Anterior cingulate cortex (tissue), 58 donors: ENCODE measurements at places on chromosomes 5 and 9.

- DNase-seq: no peak
These were observed 74.0 kb upstream of the CCNG1 start for GRCh38 chr5:163363389-163363788.

DNA sequence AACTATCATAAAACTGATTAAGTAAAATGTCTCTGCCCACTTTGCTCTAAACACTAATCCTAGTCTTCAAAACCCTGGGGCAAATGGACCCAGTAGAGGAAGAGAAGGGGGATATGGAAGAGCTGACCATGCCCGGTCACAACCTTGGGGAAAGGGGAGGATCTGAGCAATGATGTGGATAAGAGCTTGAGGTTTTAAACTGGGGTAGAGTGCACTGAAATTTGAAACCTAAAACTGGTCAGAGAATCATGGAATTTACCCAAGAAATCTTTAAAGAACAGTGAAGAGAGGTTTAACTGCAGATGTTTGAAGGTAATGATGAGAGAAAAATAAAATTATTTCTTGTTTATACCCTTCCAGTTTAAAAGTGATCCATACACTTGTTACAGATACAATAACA is 110.8 kb downstream of the MRPS30 start:
- DNase-seq: no peak

DNA sequence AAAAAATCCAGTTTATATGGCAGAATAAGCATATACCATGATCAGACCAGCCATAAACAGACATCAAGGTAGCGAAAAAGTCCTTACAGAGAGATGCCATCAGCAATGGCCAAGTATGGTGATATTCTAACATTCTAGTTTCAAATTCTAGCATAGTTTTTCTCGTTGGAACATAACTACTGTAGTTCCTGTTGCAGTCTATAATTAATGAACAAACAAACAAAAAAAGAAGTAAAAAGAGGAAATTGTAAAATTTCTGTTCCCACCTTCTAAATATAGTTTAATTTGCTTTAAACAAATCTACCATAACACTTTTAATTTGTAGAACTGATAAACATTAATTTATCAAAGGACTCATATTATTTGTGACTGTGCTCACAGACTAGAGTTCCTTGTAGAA is 9.9 kb upstream of the CD180 start:
- no peak for DNase-seq

DNA sequence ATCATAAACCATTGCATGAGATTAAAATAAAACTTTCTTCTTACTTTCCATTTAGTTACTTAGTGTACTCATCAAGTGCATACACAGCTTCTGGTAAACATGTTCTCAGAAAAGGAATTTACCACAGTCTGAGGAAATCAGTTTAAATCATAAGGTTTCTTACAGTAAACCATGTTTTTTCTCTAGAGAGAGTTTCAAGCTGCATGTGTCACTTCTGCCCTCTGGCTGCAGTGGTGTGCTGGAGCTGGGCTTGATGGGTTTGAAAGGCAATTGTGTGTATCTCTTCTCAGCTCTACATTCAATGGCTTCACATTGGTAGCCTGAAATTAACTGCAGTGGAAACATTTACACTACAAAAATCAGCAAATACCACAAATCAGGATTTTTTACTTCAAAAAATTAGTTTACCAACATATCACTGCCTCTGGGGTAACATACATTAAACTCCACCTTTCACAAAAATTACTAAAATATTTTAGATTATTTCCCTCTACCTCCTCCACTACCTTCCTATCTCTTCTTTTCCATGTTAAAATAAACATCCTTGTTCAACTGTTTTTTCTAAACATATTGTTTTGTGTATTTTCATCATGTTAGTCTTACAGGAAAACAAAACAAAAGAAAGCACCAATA is 414.3 kb downstream of the ANXA1 start:
- no peak for DNase-seq

DNA sequence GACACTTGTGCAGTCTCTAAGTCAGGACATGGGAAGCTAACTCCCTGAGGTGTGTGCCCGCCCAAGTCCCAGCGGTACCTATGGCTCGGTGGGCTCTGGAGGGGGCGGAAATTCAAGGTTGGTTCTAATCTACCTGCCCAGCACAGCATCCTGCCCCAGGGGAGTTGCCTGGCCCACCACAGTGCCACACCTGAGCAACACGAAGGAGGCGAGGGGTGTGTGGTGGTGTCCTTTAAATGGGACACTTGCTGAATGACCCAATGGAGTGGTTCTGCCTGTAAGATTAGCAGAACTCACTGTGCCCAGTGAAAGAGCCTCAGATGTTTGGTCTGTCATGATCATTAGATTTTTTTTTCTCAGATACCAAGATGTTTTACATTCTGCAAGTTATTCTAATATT is 70.7 kb upstream of the OTULINL start:
- no peak for DNase-seq

DNA sequence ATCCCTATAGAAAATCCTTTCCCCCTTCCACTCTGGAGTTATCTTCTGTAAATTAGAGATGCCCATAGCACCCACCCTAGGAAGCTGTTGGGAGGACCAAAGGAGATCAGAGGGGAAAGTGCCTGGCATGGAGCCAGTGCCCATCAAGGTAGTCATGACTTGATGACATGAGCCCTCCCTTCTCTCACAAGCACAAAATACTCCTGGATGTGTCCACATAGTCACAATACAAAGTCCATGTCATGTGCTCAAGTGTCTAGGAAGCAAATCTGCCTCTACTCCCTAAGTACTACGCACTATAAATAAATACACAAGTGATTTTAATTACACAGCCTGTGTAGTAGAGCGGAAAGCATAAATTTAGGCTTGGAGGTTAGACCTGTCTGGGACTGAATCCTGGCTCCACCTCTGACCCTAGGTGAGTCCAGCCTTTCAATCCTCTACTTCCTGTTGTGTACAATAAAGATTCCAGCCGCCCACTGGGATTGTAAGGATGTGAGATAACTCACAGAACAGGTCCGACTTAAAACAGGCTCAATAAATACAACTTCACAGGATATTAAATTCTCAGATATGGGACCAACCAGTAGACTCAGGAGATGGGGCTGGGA is 30.6 kb downstream of the TTC39B start:
- DNase-seq: no peak

DNA sequence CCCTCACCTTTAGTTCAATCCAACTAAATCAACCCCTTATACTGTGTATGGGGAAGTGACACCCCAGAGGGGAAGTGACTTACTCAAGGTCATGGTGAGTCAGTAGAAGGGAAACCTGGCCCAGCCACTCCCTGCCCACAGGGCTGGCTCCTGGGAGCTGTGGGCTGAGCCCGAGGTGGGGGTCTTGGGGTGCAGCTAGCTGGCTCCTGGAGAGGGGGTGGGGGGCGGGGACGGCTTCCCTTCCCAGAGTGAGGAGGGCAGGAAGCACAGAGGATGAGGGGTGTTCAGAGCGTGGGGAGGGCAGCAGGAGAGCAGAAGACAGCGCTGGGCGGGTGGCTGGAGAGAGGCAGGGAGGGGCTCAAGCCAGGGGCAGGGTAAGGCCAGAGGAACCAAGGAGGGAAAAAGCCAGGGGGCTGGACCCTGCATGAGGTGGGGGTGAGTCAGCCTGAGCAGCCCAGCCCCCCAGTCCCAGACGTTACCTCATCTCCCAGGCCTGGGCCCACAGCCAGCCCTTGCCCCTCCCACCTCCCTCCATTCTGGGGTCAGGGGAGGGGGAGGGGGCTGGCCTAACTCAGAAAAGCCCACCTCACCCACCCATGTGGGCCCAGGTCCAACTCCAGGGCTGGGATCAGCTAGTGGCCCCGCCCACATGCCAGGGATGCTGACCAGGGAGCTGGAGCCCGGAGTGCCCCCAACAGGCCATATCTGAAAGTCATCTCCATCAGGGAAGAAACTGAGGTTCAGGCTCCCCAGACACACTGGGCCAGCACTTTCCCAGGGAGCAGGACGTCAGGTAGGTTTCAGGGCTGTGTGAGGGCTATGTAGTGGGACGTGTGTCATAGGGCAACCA is 2.8 kb downstream of the PDLIM7 start:
- DNase-seq: no peak

- DNase-seq: no peak
These were observed 17.6 kb upstream of the SHOC1 start for GRCh38 chr9:111812337-111812736.

GRCh38 chr5:165138236-165138635 is 1632.8 kb downstream of the MAT2B start:
- no peak for DNase-seq

GRCh38 chr5:317086-317811 is 4.3 kb upstream of the AHRR start:
- DNase-seq: no peak

DNA sequence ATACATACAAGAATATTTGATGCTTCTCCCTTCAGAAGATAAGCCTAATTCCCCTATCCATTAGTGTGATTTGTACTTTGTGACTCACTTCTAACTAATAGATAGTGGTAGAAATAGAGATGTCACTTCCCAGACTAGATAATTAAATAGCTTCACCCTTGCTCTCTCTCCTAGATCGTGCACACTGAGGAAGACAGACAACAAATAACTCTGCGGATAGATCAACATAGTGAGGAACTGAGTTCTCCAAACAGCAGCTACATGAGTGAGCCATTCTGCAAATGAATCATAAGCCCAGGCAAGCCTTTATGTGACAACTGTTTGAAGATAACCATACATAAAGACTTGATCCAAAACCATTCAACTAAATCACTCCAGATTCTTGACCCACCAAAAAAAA is 1083.4 kb upstream of the C9orf72 start:
- no peak for DNase-seq

DNA sequence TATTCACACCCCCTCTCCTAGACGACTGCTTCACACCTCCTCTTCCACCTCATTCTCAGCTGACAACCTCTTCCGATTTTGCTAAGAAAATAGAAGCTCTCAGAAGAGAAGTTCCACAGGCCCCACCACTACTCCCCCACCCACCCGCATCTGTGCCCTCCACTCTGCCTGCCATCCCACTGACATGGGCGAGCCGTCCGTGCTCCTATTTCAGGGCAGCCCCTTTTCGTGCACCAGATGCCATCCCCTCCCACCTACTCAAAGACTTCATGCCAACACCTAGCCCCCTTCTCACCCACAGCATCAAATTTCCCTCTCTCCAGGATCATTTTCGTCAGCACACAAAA is 34.6 kb upstream of the JADE2 start:
- no peak for DNase-seq

DNA sequence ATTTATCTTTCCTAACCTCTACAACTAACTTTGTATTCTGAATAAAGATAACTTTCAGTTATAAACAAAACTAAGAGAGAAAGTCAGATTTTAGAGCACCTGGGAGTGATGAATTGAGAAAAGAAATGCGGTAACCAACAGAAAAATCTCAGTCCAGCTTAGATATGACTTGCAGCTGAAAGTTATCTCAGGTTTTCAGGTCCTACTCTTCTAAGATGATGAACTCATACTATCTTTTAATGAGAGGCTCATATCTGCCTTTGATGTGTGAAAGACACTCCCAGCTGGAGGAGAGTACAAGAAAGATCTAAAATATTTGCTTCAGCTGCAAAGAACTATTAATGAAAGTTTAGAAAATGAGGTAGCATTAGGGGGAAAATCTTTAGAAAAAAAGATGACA is 190.5 kb downstream of the DENND1A start:
- no peak for DNase-seq

DNA sequence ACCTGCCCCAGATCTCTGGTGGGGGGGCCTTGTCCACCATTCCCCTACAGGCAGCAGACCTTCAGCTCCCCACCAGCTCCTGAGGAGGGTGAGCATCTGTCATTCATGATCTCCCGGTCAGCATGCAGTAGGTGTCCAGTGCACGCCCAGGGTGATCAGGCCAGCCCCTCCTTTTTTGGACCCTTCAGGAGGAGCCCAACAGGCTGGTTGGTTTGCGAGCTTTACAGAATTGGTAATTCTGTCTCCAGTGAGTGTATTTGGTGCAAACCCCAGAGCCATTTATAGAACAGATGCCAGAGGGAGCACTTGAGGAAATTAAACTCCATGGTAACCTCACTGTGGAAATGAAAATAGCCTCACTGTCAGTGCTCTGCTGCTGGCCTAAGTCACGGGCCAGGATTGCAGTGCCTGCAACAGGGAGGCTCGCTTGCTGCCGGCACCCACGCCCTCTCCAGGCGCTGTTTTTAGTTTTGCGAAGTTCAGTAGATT is 23.4 kb downstream of the WNK2 start:
- DNase-seq: peak; percentile 52

DNA sequence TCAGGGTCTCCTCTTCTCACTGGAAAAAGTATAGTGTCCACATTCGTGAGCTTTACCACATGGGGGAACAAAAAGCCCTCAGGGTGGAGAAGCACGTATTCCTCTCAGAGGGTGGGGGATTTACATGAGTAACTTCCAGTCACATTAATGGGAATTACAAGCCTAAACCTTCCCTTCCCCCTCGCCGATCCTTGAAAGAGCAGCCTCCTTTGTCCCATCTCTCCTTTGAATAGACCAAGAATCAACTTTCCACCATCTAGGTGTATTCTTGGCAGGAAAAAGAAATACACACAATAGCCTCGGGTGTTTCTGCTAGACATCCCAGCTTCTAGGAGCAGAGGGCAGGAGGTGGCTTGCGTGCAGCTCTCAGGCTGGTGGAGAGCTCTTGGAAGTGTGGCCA is 144.4 kb downstream of the ZNF462 start:
- no peak for DNase-seq

GRCh38 chr9:36924071-36924470 is 110.0 kb downstream of the PAX5 start:
- DNase-seq: no peak

GRCh38 chr5:34811706-34812105 is 27.3 kb upstream of the TTC23L start:
- DNase-seq: no peak

DNA sequence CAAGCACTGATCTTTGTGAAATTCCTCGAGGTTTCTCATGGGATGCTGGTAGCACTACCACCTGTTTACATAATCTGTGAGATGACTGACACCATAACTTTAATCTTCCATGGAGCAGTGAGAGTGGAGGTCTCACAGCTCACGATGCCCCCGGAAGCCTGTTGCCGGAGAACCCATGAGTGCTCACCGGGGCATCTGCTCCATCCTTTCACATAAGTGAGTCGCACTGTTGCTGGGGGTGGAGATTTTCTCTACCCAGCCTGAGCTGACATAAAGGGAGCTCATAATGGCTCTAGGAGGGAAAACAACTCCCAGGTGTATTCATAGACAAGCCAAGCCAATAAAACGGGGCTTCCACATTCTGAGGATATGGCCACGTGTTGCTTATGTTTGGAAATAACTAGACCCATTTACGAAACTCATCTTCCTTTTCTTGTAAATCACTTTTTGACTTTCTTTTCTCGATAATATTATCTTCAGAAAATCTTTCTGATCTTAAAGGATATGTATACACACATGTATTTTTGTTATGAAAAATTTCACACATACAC is 11.2 kb upstream of the GFPT2 start:
- no peak for DNase-seq

DNA sequence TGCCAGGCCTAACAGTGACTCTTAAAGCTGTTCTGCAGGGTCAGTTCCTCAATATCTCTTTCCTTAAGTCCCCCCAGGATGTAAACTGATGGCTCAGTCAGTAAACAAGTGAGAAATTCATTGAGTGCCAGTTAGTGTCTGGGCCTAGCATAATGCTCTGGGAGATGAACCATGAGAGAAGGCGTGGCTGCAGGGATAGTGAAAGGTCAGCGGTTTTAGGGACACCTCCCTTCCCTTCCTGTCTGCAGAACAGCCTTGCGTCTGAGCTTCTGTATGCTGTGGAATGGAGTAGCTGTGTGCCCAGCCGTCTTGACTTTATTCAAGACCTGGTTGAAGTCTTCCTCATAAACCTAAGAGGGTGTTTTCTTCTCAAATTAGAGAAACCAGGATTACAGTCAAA is 46.7 kb upstream of the DMRT3 start:
- DNase-seq: no peak
